Activated T-cell treated with anti-CD3 and anti-CD28 coated beads for 48 hours (primary cell): ENCODE measurements at places on chromosomes 1 and 21.

DNA sequence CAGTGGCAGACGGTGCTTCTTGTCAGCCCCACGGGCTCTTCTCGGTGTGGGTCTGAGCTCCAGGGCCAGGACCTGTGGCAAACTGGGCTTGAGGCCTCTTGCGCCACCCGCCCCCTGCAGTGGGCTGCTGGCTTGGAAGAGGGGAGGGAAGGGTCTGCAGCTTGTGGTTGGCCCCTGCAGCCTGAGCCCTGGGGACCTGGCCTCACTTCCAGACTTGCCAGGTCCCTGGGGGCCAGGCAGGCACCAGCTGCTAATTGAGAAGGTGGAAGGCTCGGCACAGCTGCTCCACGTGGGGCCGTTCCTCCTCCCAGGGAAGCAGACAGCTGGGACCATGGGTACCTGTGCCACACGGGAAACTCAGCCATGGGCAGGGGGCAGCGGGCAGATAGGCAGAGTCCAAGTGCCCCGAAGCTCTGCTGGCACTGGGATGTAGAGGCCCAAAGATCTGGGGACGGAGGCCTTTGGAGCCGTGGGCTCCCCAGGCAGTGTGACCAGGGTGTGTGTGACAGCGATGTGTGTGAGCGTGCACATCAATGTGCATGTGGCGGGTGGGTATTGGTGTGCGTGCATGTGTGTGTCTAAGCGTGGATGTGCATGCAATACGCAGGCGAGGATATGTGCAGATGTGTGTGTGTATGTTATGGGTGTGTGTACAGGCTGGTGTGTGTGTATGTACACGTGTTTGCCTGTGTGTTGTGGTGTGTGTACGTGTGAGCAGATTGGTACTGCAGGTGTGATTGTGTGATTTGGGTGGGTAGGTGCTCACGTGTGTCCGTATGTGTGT, 39.3 kb downstream of the TP73 start:
- DNase-seq = no peak

DNA sequence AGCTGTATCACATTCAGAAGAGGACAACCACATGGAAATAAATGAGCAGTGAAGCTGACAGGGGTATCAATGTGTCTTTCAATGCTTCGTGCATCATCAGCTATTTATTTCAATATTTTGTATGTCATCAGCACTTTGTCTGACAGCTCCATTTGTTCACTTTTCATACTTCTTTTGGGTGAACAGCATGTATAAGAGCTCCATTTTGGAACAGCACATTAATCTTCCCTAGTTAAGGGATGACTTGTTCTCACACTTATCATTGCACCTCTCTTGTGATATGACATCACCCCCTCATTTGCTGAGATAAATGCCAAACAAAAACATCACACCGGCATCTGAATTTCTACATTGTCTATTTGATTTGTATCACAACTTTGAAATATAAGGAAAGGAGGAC, 190.6 kb upstream of the SAMSN1 start:
- DNase-seq = no peak

- no peak for DNase-seq
Observed at GRCh38 chr1:82197606-82198005, 396.9 kb downstream of the ADGRL2 start.

GRCh38 chr1:185813401-185813979, 79.3 kb downstream of the HMCN1 start:
- no peak for DNase-seq

- no peak for DNase-seq
Observed at GRCh38 chr21:26412885-26413284, 160.2 kb downstream of the CYYR1 start.

DNA sequence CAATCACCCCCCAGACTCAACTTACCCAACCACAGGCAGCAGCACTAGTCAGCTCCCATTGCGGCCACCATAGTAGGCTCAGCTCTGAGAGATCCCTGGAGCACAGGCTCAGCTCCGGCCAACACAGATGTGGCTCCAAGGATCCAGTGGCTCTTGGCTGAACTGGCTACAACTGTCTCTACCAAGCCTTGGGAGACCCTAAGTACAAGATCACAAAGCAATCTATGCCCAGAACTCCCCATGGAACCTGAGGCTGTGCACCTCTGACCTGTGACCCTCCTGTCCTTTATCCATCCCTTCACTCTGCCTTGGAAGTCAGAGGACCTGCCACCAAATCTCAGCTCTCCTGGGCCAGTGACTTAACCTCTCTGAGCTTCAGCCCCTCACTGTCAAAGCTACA, 61.8 kb upstream of the GJB5 start:
- no peak for DNase-seq

GRCh38 chr1:230985711-230986110, 6.8 kb downstream of the ARV1 start:
- no peak for DNase-seq

DNA sequence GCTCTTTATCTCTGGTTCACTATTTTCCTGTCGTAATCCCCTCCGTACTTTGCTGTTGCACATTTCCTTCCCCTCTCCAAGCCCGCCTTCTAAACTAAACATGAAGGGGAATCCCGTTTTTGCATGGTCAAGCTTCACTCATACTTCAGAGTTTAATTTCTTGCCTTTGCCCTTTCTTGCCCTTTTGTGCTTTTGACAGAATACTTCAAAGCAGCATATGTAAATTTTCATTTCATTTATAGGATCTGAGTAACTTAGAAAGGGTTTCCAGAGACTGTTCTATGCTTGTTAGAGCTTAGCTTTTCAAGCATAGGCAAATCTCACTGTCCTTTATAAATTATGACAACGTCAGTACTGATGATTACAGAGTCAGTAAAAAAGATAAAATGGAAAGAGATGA, 27.7 kb downstream of the SPATA45 start:
- no peak for DNase-seq

DNA sequence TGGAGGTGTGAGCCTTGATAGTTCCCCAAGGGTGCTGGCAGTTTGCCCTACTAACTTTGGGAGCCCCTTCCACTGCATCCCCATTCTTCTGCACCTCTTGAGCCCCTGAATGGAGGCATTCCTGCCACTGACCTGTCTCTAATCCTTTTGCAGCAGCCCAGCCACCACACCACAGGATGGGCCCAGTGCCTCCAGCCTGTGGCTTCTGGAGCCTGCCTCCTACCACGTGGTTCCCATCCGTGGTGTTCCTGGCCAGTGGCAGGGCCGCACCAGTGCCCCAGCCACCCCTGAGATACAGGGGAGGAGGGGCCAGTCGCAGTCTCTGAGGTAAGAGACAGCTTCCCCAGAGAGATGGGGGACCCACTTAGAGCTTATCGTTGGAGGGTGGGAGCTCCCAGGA, 14.4 kb downstream of the INAVA start:
- DNase-seq = no peak

- no peak for DNase-seq
Observed at GRCh38 chr1:175480343-175480822, 263.0 kb downstream of the TNR start.

DNA sequence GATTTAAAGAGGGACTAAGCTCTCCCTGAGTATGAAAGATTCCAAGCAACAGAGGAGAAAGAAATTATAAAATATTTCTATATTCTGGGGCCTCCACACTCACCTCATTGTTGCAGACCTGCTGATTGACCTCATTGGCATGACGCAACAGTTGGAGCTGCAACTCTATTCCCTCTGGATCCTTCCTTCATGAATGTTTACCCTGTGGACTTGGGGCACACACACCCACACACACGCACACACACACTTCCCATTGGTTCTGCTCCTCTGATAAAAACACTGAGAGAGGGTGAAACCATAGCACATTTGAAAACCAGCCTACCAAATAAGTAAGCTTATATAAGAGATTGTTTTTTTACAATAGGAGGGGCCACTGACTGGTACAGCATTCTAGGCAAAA, 159.1 kb downstream of the BRINP2 start:
- DNase-seq = no peak

DNA sequence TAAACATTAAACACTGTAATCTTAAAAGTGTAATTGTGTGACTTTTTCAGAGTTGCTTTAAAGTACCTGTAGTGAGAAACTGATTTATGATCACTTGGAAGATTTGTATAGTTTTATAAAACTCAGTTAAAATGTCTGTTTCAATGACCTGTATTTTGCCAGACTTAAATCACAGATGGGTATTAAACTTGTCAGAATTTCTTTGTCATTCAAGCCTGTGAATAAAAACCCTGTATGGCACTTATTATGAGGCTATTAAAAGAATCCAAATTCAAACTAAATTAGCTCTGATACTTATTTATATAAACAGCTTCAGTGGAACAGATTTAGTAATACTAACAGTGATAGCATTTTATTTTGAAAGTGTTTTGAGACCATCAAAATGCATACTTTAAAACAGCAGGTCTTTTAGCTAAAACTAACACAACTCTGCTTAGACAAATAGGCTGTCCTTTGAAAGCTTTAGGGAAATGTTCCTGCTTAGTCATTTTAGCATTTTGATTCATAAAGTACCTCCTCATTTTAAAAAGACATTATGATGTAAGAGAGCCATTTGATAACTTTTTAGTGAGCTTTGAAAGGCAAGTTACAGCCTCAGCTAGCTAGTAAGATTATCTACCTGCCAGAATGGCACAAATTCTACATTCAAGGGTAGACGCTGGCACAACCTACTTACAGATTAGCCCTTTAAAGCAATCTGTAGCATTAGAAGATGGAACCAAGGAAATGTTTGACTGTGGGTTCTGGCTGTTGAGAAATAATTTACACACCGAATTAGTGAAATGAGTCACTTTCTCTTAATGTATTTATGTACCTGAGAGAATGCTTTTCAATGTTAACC, 9.4 kb downstream of the SOD1 start:
- DNase-seq = no peak

- DNase-seq = no peak
Observed at GRCh38 chr1:243892456-243892855, 42.4 kb upstream of the AKT3 start.

- DNase-seq = no peak
Observed at GRCh38 chr1:222843469-222844410, 28.9 kb downstream of the DISP1 start.

DNA sequence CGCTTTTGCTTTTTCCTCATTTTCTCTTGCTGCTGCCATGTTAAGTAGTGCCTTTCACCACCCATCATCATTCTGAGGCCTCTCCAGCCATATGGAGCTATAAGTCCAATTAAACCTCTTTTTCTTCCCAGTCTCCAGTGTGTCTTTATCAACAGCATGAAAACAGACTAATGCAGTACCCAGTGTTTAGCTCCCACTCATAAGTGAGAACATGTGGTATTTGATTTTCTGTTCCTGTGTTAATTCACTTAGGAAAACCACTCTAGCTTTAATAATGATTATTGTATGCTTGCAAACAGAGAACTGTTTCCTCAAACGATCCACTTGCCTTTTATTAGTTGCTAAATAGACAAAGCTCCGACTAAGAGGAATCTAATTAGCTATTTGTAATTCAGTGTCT, 43.3 kb downstream of the IL23R start:
- no peak for DNase-seq

GRCh38 chr1:94643819-94644218, 102.3 kb upstream of the F3 start:
- DNase-seq = no peak

- DNase-seq = no peak
Observed at GRCh38 chr1:2575801-2576663, 10.5 kb upstream of the PRXL2B start.

- DNase-seq = no peak
Observed at GRCh38 chr1:188986745-188987417, 1490.8 kb downstream of the BRINP3 start.

- DNase-seq = no peak
Observed at GRCh38 chr1:30363031-30363430, 360.4 kb downstream of the MATN1 start.

DNA sequence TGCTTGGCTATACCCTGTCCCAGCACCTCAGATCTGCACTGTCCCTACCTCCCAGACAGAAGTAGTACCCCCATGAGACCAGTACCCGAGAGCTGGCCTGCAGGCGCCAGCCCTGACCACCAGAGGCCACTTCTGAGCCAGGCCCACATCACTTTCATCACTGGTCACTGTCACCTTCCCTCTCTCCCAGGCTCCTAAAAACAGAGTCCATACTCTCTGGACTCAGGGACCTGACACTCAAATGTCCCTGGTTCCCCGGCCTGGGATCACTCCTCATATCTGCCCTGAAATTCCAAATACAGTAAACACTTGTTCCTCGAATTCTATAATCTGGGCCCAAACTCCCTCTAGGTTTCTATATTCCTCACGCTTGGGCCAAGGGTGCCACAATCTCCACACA, 18.7 kb downstream of the TMEM53 start:
- DNase-seq = no peak

DNA sequence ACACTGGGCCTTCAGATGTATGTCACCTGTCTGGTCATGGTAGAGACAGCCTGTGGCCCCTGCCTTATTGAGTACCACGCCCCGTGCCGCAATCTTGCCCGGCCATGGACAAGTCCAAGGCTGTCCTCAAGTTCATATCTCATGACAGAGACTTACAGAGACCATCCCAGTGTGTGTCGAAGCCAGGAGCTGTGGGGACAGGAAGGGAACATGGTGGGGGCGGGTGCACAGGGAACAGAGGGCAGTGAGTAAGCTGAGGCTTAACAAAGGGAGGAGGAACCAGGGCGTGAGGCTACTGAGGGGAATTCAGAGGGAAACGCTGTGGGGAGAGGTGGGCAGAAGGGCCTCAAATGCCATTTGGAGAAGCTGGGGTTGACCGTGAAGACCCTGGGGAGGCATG, 75.8 kb downstream of the ALPL start:
- no peak for DNase-seq

GRCh38 chr1:243968413-243968812, 82.7 kb upstream of the ZBTB18 start:
- no peak for DNase-seq

DNA sequence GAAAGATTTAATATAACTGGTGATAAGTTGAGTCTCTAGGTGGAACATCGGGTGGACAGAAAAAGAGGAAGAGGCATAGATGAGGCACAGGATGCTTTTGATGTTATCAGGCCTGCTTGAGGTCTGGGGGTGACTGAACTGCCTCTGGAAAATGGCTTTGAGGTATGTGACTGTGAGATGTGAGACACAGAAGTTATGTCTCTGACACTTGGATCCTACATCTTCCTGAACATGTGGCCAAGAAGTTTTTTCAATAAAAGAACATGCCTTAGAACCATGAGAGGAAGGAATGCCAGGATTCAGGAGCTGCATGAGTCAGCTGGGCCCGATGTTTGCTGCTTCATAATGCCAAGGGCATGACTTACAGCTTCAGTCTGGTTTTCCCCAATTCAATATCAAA, 11.5 kb upstream of the AIM2 start:
- no peak for DNase-seq
